Germinal center (tissue), 1 donor: ENCODE measurements at places on chromosomes 6 and 20.

DNA sequence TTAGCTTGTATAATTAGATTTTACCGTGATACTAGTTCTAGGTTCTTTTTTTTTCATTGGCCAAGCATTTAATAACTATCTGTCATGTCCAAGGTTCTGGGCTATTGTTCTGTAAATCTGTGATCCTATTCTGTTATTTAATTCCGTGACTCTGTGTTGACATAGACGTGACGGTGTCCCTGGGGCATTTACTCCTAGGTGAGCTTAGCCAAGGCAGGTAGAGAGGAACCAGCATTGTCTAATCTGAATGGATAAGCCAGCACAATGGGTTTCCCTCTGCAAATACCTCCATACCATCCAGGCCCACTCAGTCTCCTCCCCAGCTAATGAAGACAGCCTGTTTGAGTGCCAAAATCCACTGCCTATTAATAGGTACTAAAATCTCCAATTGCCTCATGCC is 8.9 kb upstream of the CDSN start:
- DNase-seq, result no peak

DNA sequence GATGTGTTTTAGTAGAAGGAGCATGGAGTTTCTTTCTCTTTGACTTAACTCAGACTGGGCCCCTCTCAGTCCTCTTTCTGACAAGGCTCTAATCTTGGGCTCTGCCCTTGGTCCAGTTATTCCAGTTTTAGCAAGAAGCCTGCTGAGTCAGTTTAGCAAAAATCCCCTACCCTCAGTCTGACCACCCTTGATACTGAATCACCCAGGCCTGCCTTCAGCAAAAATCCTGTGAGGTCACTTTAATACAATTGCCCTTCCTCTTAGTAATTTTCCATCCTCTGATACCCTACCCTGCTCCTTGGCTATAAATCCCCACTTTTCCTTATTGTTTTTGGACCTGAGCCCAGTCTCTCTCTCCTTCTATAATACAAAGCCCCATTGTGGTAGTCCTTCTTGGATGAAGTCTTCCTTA is 326.7 kb upstream of the NOX3 start:
- no peak for DNase-seq

DNA sequence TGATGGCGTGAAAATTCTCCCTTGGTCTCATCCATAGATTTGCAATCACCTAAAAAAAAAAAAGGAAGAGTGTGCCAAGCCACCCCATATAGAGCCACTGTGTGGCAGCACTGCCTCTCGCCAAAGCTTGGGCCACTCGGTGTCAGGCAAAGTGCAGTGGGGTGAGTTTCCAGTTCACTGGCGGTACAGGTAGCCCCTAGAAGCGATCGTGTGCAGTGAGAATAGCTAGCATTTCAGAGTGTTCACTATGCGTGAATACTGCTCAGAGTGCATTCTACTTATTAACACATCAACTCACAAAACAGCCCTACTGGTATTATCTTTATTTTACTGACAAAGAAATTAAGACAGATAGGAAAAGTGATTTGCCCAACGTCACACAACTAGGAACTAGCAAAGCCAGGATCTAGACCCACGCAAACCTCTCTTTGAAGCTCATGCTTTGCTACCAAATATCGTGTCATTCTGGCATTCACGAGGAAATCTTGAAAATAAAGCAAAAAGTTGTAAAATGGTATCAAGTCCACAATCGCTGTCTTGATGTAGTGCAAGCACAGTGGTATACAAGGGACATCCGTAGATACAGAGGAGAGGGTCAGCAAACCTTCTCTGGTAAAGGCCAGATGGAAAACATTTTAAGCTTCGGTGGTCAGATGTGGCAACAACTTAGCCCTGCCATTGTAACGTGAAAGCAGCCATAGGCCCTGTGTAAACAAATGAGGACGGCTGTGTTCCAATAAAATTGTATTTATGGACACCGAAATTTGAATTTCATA is 10.4 kb upstream of the GCNT2 start:
- peak; percentile 73 for DNase-seq

DNA sequence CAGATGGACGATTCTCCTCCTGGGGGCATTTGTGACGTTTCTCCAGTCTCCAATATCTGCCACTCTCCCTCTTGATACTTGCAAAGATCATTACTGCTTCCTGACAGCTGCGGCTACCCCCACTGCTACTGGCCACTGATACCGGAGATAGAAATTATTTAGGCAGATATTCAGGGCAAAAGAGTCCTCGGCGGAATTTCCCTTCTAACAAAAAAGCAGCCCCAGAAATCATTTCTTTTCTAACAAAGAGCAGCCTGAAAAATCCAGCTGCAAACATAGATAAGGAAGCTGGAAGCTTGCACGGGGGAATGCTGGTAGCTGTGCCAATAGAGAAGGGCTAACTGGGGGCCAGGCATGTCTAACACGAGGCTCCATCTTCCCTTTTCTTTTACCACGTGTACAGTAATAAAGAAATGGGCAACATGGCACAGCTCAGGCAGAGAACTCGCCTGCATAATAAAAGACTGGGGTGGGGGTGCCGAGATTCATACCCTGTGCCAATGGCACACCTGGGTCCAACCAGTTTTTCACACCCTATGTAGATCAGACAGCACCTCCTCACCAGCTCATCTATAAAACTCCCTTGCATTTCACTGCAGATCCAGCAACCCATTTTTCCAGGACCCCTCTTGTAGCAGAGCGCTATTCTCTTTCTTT is 6.1 kb downstream of the TP53RK start:
- no peak for DNase-seq

DNA sequence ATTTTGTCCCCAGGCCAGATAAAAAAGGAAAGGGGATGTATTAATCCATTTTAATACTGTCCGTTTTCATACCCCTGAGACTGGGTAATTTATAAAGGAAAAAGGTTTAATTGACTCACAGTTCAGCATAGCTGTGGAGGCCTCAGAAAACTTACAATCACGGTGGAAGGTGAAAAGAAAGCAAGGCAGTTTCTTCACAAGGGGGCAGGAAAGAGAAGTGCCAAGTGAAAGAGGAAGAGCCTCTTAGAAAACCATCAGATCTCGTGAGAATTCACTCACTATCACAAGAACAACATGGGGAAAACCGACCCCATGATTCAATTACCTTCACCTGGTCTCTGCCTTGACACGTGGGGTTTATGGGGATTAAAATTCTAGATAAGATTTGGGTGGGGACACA is 152.5 kb downstream of the IBTK start:
- DNase-seq, result no peak

GRCh38 chr6:62265906-62266525 is 20.0 kb downstream of the KHDRBS2 start:
- no peak for DNase-seq
